ENCODE measurements at places on chromosomes 11 and 22.

GRCh38 chr22:19665784-19666672, 48.3 kb upstream of the SEPTIN5 start:
- DNase-seq, result no peak

GRCh38 chr11:76824083-76824939, 36.4 kb upstream of the ACER3 start:
- DNase-seq, result no peak

- DNase-seq, result no peak
Measured at GRCh38 chr22:36220451-36220921, 18.8 kb downstream of the APOL2 start.

DNA sequence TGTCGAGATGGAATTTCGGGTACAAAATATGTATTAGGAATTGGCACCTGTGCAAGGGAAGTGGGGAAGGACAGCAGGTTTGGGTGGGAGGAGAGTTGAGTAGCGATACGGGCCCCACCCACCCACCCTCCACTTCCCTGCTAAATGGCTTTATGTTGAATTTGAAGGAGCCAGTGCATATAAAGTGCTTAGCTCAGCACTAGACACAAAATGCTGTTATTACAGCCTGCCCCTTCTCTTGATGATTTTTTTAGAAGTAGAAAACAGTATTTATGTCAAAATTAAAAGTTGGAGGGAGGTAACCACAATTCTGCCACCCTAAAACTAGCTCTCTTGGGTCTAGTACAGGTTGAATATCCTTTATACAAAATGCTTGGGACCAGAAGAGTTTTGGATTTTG, 59.3 kb upstream of the SUSD2 start:
- DNase-seq, result no peak

DNA sequence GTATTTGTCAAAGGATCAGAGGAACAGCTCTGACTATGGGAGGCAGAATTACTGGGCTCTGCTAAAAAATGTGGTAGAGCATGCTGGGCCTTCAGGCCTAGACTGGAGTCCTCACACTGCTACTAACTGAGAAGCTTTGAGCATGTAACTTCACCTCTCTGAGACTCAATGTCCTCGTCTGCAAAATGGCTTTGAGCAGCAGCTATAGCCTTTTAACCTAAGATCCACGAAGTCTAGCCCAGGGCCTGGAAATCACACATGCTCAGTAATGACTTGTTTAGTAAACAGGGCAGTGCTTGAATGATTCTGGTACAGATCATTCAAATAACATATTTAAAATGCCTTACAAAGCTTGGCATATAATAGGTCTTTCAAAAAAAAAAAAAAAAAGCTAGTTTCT, 221.7 kb downstream of the NTM start:
- no peak for DNase-seq

DNA sequence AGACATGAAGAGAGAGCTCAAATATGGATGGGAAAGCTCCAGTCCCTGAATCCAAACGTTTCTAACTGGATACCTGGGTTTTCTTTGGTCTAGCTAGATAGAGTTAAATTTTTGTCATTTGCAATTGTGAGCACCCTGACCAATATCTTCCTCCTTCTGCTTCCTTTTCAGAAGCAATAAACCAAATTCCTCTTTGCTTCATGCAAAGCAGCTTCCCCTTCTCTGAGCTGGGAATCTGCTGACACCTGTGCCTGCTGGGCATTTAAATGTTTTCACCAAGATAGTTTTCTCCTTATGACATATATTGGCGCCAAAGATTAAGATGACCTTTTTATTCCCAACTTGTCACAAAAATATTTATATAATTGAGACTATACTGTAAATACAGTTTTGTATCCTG, 27.9 kb upstream of the PAK1 start:
- DNase-seq, result no peak

GRCh38 chr11:106288822-106289387, 211.4 kb downstream of the AASDHPPT start:
- no peak for DNase-seq

GRCh38 chr11:7582338-7582985, 68.7 kb downstream of the PPFIBP2 start:
- DNase-seq, result no peak

- peak; percentile 49 for DNase-seq
Measured at GRCh38 chr11:849104-849824, 6.6 kb downstream of the TSPAN4 start.

- no peak for DNase-seq
Measured at GRCh38 chr22:17205432-17205831, 13.8 kb downstream of the ADA2 start.

GRCh38 chr11:128908391-128909246, 17.5 kb downstream of the KCNJ5 start:
- no peak for DNase-seq

DNA sequence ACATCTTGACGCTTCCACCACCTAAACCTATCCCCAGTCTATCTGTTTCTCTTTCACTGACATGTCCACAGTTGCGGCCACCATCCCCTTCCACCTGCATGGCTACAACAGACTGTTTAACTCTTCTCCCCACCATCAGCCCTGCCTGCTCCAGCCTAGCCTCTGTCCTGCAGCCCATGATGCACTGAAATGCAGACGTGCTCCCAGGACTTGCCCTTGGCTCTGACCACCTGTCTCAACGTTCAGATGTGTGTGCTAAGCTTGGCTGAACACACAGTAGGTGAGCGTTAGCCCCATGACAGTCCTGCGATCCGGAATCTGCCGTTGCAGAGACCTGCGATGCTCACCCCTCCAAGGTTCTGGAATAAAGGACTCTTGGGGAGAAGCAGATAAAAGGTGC, 22.7 kb downstream of the CBX7 start:
- DNase-seq, result no peak

DNA sequence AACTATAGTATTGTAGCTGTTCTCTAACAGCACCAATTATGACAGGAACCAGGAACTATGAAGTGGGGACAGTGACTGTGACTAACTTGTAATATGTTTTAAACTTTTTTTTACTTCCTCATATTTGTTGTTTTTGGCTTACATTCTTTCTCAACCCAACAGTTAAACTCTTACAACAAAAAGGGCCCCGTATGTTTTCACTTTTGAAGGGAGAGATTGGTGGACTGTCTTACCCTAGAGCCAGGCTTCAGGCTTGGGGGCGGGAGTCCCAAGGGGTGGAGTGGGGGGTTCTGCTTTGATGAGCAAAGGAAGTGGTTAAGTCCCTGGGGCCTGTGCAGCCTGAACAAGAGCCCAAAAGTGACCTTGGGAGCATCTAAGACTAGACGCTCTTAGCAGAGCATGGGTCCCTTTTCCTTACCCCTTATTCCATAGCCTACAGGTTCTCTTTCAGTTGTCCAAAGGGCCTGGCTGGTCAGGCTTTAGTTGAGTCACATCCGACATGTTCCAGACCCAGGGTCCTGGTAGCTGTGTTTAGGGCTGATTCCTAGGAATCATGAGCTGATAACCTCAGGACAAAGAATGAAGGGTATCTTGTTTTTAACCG, 38.8 kb downstream of the STIM1 start:
- no peak for DNase-seq

DNA sequence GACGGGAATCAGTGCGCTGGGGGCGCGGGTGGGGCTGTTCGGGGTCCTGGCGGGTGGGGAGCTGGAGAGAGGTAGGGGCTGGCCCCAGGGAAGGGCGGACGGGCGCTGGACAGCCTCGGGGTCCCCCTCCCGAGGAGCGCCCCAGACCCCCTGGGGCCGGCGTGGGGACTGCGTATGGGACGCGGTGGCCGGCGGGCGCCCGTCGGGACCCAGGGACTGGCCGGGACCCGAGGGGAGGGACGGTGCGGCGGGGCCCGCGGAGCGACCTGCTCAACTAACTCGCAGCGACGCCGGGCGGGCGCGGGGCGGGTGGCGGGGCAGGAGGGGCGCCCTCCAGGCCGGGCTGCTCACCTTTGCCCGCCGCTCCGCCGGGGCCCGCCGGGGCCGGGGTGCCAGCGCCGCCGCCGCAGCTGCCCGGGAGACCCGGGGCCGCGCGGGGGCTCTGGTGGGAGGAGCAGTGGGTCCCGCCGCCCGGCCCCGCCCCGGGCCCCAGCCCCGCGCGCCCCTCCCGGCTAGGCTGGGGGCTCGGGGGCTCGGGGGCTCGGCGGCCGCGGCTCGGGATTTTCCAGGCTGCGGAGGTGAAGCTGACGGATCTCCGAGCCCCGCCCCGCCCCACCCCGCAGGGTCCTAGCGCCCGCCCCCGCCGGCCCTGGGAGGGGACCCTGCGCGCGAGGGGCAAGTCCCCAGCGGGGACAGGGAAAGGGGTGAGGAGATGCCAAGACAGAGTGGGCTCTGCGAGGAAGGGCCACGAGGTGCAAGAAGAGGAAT, 12.3 kb downstream of the STARD10 start:
- DNase-seq, result peak; percentile 63

DNA sequence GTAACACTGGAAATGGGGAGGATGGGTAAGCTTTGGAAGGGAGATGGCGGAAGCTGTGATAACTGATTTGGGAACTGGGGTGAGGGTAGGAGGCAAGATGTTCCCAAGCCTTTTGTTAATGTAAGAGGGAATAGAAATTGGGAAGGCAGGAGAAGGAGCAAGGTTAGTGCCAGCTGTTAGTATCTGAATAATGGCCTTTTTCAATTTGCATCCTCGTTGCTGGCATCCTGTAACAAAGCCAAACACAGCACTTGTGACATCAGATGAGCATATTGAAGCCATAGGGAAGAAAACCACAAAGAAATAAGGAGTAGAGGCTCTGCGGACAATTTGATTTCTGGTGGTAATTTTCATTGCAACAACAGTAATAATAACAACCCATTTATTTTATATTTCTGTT, 70.9 kb upstream of the CLMP start:
- DNase-seq, result no peak

- no peak for DNase-seq
Measured at GRCh38 chr22:48179571-48180546, 1417.4 kb downstream of the TBC1D22A start.

- DNase-seq, result no peak
Measured at GRCh38 chr11:132062541-132062940, 692.1 kb downstream of the NTM start.

DNA sequence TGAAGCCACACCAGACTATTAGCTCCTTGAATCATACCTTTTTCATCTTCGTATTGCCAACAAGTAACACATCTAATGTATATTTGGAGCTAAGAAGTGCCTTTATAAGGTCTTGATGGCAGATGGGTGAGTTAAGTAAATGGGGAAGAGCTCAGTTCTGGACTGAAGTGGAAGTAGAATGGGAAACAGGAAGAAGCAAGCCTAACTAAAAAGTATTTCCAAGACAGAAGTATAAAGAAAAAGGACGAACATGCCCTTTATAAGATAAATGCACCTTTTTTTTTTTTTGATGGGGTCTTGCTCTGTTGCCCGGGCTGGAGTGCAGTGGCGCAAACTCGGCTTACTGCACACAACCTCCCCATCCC, 14.5 kb downstream of the CRTAM start:
- no peak for DNase-seq

GRCh38 chr11:84909740-84910139, 717.4 kb downstream of the DLG2 start:
- no peak for DNase-seq

- DNase-seq, result peak; percentile 39
Measured at GRCh38 chr11:60914633-60915247, 782 bp downstream of the TMEM109 start.

- peak; percentile 18 for DNase-seq
Measured at GRCh38 chr11:66417000-66417399, 3.8 kb upstream of the NPAS4 start.

DNA sequence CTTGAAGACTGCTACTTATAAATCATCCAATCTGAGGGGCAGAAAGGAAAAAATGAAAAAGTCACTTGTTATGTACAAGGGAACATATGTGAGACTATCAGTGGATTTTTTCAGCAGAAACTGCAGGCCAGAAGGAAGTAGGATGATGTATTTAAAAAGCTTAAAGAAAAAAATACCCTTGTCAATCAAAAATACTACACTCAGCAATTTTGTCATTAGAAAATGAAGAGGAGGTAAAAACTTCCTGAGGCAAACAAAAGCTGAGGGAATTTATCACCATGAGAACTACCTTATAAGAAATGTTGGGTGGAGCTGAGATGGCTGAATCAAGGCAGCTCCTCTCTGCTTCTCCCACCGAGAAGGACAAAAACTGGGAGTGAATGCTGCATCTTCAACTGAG, 21.1 kb downstream of the MRGPRX2 start:
- DNase-seq, result no peak

- no peak for DNase-seq
Measured at GRCh38 chr11:130645164-130645842, 196.9 kb downstream of the ADAMTS15 start.

GRCh38 chr22:36373258-36373579, 14.5 kb downstream of the MYH9 start:
- DNase-seq, result no peak

GRCh38 chr22:20431511-20432192, 6.0 kb downstream of the SCARF2 start:
- no peak for DNase-seq

DNA sequence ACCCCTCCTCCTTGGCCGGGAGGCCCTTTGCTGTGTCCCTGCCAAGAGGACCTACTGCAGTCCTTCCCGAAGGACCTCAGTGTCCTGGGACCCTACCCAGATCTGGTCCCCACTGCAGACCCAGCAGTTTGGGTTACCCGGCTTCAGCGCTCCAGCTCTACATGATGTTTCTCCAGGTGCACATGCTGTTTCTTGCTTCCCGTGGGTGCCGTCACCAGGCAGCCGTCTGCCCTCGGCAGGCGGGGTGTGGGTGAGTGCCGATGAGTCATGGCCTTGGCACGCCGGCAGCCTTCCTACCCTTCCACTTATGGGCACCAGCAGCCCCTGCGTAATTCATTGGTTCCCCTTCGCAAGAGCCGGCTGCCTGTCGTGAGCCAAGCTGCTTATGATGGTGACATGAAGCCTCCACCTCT, 101.8 kb downstream of the BCR start:
- no peak for DNase-seq

GRCh38 chr11:26762089-26762488, 40.2 kb upstream of the SLC5A12 start:
- no peak for DNase-seq

DNA sequence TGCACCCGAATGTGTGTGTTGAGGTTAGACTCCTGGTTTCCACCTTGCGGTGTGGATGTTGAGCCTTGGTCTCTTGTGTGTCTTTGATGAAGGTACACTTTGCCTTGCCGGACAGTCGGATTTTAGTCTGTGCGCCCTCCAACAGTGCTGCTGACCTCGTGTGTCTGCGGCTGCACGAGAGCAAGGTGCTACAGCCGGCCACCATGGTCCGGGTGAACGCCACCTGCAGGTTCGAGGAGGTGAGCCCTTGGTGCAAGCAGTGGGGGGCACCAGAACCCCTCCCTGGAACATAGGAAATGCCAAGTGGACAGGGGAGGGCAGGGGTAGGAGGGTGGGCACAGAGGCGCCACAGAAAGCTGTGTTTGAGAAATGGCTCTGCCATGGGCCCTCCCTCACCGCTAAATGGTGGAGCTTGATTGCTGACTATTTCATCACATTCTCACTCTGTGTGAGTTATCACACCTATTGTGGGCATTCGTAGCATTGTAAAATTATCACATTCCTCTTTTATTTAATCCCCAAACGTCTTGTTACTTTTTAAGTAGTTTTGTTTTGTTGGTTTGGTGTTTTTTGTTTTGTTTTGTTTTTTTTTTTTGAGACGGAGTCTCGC, 26.4 kb upstream of the PANX2 start:
- DNase-seq, result no peak

DNA sequence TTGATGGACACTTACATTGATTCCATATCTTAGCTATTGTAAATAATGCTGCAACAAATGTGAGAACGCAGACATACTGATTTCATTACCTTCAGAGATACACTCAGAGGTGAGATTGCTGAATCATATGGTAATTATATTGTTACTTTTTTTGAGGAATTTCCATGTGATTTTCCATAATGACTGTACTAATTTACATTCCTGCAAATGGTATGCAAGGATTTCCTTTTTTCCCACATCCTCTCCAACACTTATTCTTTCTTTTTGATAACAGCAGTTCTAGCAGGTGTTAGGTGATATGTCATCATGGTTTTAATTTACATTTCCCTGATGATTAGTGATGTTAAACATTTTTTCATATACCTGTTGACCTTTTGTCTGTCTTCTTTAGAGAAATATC, 207.7 kb downstream of the C11orf87 start:
- no peak for DNase-seq
